Chondrocyte (in vitro differentiated cells): ENCODE measurements at places on chromosomes 7 and 10. TPM values are rescaled to one million over a fixed set of nuclear protein-coding genes. Genes with fewer than 3 reads are reported as not detected.
A peak's percentile ranks its signal among the peaks of the same experiment; 100 is the strongest.

GRCh38 chr7:67470256-67470751, 473.7 kb downstream of the TYW1 start:
- peak overlapping the region; percentile 38 for H3K4me3 ChIP-seq
- peaks cover 12% of the 10 kb centered on the region for H3K4me1 ChIP-seq
- peaks cover 4% of the 10 kb centered on the region for H3K36me3 ChIP-seq
- DNase-seq = no peak

- no peak overlapping the region for H3K4me3 ChIP-seq
- DNase-seq = no peak
- no peaks in the 10 kb centered on the region for H3K36me3 ChIP-seq
These were observed 532.2 kb upstream of the CNTNAP2 start for GRCh38 chr7:145584401-145584800.

GCK gene
- 0.31 to 0.44 TPM (median 0.37 TPM) in 3 replicates for total RNA-seq

DNA sequence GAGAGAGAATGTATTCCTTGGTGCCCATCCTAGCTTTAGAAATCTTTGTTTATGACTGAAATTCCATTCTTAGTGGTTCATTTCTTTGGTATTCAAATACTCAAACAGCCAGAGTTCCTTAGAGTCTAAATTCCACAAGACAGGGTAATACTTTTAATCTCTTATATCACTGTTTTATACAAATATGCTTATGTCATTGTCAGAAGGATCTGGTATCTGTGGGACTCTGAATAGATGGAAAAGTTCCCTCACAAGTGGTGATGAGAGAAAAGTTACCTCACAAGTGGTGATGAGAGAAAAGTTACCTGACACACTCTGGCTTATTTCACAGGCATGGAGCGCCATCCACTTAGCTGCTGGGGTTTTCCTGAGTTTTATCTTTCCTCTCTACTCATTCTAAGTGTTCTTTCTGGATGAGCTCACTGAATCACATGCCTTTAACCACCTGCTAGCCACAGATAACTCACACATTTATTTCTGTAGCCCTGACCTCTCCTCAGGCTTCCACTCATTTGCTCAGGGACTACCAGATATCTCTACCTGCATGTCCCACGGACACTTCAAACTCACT, 784.0 kb downstream of the SUGCT start:
- H3K27ac ChIP-seq = peak overlapping the region; percentile 91
- no peak overlapping the region for H3K4me3 ChIP-seq
- H3K27me3 ChIP-seq = no peaks in the 10 kb centered on the region
- no peak for DNase-seq

NPC1L1 gene
- total RNA-seq = not detected in 3 replicates

BLNK gene
- not detected in 3 replicates for total RNA-seq

GPR15LG gene
- total RNA-seq = not detected in 3 replicates

FFAR4 gene
- not detected in 3 replicates for total RNA-seq

- no peak for DNase-seq
- peaks cover 39% of the 10 kb centered on the region for H3K27me3 ChIP-seq
- no peak overlapping the region for H3K27ac ChIP-seq
- no peaks in the 10 kb centered on the region for H3K36me3 ChIP-seq
These were observed 45.7 kb downstream of the IKZF1 start for GRCh38 chr7:50349963-50350944.

- H3K36me3 ChIP-seq = no peaks in the 10 kb centered on the region
- peak overlapping the region; percentile 97 for H3K4me3 ChIP-seq
- peaks cover 4% of the 10 kb centered on the region for H3K27me3 ChIP-seq
- H3K4me1 ChIP-seq = peaks cover 41% of the 10 kb centered on the region
These were observed 217.8 kb upstream of the MKLN1 start for GRCh38 chr7:131109759-131110296.

- H3K36me3 ChIP-seq = peaks cover 4% of the 10 kb centered on the region
- peaks cover 3% of the 10 kb centered on the region for H3K4me1 ChIP-seq
- DNase-seq = no peak
- H3K27me3 ChIP-seq = no peaks in the 10 kb centered on the region
These were observed 115.2 kb downstream of the ZFAND4 start for GRCh38 chr10:45557275-45557905.

DNA sequence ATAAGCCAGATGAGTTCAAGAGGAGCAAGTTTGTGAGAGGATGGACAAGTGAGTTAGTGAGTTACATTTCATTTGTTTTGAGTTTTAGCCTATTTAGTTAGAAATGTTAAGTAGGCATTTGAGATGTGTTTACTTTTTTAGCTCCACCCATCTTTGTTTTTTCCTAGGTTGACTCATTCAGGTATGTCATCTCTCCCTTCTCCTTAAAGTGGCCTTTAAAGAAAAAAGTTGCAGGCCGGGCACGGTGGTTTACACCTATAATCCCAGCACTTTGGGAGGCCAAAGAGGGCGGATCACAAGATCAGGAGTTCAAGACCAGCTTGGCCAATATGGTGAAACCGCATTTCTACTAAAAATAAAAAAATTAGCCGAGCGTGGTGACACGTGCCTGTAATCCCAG, 71.2 kb downstream of the BMPR1A start:
- no peak overlapping the region for H3K27ac ChIP-seq
- peaks cover 2% of the 10 kb centered on the region for H3K36me3 ChIP-seq
- H3K4me3 ChIP-seq = no peak overlapping the region
- H3K27me3 ChIP-seq = no peaks in the 10 kb centered on the region
- no peak for DNase-seq
- peaks cover 33% of the 10 kb centered on the region for H3K4me1 ChIP-seq

DNA sequence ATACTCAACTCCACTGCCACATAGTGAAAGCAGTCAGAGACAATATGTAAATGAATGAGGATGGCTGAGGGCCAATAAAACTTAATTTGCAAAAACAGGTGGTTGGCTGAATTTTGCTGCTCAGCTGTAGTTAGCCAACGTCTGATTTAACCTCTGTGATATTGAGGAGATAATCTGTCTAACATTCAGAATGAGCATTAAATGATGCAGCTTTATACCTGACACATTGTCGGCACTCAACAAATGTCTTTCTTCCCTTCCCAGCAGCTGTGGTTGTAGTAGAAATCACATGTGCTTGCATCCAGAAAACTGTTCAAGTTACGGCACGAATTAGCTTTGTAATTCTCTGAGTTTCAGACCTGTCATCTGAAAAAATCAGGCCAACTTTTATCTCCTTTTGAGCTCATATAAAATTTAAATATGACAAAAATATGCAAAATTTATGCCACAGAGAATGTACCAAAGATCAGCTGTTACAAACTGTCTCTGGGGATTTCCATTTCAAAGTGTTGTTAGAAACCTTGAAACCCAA, 1239.7 kb downstream of the GATA3 start:
- no peaks in the 10 kb centered on the region for H3K4me1 ChIP-seq
- DNase-seq = no peak
- H3K27me3 ChIP-seq = peaks cover 15% of the 10 kb centered on the region
- H3K4me3 ChIP-seq = no peak overlapping the region
- no peak overlapping the region for H3K27ac ChIP-seq
- H3K36me3 ChIP-seq = no peaks in the 10 kb centered on the region

ZKSCAN5 gene
- total RNA-seq = 11.5 to 12.4 TPM (median 11.5 TPM) in 3 replicates

UPK3B gene
- total RNA-seq = 0.46 to 1.4 TPM (median 0.62 TPM) in 3 replicates

SPDYE5 gene
- total RNA-seq = not detected in 3 replicates

GRCh38 chr10:1544209-1544673, 193.1 kb downstream of the ADARB2 start:
- peaks cover 6% of the 10 kb centered on the region for H3K27me3 ChIP-seq
- H3K4me1 ChIP-seq = no peaks in the 10 kb centered on the region
- no peak overlapping the region for H3K27ac ChIP-seq
- no peaks in the 10 kb centered on the region for H3K36me3 ChIP-seq

C10orf53 gene
- not detected in 3 replicates for total RNA-seq
